ENCODE measurements at places on chromosomes 5 and 9.

DNA sequence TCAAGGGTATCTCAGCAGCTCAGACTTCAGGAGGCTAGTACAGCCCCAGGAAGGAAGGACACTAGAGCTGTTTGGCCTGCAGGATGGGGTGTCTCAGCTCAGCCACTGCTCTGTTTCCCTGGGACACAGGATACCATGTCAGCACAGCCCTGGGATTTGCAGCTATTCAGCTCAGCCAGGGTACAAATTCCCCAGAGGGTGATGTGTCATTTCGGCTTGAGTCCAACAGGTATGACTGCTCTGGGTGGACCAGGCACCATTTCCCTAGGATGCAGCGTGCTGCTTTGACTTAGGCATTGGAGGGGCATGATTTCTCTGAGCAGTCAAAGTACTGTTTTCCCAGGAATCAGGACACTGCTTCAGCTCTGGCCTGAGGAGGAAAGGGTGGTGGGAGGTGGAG, 130.1 kb downstream of the ARSB start:
- DNase-seq, result no peak

DNA sequence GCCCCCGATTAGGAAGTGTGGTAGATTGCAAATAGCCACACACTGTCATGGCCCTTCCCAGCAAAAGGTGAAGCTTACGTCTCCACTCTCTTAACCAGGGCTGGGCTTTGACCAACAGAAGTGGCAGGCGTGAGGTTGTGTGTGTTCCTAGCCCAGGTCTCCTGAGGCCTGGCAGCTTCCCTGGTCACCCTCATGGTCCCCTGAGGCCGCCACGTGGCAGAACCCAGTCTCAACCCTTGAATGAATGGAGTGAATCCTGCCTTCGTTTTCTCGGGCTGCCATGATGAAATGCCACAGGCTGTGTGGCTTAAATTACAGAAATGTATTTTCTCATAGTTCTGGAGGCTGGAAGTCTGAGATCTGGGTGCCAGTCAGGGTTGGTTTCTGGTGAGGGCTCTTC, 370.4 kb downstream of the IRX2 start:
- DNase-seq, result no peak

GRCh38 chr5:168076561-168076991, 214.9 kb upstream of the WWC1 start:
- DNase-seq, result peak; percentile 40

DNA sequence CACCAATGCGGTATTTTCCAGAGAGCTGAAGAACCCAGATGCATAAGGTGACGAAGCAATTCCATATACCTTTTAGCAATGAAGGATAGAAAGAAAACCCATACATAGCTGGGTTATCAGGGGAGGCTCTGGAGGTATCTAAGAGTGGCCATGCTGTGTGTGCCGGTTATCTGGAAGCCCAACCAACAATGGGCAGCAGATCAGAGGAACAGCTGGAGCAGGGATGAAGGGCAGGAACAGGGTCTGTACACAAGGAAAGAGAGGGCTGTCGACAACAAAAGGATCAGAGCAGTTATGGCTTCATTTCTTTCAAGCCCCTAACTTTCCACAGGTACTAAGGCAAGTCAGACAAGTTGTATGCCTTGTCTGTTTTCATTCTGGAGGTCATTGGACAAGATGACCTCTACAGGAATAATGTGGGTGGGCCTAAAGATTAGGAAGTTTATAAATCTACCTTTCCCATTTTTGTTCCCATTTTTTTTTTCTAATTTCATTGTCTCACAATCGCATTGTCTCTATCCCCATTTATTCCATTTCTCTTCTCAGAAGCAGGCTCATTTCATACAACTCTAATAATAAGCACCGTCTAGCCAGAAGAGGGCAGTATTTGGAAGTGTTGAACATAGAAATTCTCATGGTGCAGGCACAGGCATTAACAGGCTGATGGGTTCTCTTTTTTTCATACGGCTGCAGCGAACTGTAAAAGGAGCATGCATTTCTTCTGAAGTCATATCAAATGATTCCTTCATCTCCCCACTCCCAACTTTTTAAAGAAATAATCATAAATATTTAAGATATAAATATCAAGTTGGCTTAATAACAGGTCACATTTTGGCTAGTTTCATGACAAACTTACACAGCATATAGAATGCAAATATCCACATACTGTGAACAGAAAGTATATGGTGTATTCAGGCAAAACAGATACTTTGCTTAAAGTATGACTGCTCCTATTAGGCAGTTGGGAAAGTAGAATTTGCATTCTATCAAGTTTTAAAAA, 63.5 kb downstream of the ZNF474 start:
- DNase-seq, result peak; percentile 78

DNA sequence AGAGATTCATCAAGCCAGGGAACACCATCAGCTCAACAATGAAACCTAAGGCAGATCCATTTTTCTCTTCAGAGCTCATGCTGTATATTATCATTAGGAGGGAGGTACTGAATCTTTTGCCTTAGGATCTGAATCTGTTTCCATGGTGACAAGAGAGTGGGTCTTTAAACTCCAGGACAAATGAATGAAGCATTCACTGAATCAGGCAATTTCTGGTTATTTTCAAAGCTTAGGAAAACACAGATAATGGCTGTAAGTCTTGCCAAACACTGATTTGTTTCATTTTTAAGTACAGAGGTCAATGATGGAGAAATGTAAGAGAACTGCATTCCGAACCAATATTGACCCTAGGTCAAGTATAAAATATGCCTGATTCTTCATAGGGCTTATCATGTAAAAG, 84.9 kb downstream of the GNA14 start:
- DNase-seq, result no peak

DNA sequence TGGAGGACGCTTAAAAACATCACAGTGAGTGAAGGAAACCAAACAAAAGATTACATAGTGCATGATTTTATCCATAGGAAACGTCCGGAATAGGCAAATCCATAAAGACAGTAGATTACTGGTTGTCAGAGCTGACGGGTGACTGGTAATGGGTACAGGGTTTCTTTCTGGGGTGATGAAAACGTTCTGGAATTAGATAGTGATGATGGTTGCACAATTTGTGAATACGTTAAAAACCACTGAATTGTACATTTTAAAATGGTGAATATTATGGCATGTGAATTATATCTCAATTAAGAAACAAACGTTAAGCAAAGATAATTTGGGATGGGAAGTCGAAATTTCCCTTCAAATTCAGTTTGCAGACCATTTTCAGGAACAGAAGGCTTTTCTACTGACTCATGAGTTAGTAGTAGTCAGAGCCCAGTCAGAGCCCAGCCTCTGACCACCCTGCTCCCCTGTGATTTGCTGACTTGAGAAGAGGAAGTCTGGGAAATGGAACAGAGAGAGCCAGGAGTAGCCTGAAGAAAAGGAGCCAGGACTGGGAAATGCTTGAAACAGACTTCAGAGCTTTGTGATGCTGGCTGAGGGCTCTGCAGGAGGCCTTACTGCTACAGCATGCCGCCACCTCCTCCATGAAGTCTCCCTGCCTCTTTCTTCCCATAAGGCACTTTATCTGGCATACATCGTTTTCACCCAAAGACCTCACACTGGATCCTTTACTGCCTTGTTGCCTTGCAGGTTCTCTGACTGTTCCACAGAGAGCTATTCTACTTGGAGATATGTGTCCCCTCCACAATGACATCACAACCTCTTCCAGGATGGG, 46.4 kb upstream of the CTNNA1 start:
- peak; percentile 78 for DNase-seq

DNA sequence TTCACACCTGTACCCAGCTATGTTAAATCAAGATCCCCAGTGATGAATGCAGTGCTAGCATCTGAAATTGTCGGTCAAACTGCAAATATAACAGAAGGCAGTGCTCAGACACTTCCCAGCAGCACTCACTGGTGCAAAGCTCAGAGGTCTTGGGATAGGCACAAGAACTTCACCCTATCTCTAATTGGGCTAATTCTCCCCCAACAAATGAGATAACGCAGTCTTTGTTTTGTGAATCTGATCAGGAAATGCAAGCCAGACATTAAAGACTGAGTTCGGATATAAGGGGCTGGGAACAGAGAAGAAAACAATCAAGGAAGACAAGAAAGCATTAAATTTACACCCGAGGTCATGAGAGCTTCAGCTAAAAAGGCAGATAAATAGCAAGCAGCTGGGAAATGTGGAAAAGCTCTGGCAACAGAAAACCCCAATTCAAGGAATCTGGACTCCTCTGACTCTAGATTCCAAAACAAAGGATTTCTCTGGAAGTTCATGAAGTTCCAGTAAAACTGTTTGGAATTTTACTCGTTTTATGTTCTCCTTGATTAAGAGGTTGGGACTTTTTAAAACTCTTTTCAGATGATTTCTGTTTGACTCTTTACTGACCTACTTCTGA, 65.1 kb downstream of the GNA14 start:
- DNase-seq, result no peak

GRCh38 chr5:132667761-132668705, 5.8 kb upstream of the IL4 start:
- no peak for DNase-seq

- DNase-seq, result no peak
Observed at GRCh38 chr5:153879596-153879995, 159.1 kb downstream of the FAM114A2 start.

DNA sequence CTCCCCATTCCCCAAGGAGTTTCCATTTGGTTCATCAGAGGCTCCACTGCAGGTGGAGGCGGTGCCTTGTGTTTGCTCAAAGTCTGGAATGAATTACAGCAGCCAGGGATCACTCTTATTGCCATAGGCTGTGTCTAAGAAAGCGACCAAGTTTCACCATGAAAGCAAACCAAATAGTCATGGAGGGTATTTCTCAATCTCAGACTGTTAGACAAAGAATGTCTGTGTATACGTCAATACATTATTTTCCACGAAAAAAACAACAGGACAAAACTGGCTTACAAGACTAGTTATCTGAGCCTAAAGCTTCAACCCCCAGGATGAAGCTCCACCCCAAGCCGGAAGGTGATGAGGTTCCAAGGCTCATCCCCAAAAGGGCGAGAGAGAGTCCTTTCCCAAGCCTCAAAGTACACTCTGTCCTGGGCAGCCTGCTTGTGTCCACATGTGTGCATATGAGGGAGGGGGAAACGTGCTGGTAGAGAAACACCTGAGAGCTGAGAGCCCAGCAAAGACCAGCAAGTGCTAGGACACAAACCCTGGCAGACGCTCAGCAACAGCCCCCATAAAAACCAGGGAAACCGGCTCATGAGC, 4.3 kb downstream of the B4GALT1 start:
- DNase-seq, result no peak

DNA sequence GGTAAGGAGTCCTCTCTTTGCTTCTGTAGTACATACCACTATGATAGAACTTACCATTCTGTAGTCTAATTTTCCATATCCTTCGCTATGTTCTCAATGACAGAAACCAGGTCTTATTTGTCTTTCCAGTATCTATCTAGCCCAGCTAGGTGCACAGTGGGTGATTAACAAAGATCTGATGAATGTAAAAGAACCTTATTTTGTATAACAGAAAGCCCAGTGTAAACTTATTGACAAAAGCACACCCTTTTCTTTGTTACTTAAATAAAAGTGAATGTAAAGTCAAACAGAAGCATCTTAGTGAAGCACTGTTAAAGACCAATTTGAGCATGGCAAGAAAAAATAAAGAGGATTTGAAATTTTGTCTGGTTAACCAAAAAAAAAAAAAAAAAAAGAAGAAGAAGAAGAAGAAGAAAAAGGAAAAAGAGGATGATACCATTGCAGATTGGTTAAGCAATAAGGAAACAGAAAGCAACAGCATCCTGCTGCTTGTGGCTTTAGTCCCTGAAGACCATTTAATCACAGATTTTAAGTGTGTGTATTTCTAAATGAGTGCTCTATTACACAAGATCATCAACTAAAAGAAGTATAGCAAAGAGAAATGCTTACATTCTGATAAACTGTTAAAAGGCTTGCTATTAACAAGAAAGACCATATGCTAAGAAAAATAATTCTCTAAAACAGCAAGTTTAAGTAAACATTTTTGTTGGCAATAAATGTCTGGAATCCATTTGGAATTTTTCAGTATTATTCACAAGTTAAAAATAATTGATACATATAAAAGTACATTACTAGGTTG, 21.2 kb downstream of the MEGF9 start:
- DNase-seq, result peak; percentile 45

DNA sequence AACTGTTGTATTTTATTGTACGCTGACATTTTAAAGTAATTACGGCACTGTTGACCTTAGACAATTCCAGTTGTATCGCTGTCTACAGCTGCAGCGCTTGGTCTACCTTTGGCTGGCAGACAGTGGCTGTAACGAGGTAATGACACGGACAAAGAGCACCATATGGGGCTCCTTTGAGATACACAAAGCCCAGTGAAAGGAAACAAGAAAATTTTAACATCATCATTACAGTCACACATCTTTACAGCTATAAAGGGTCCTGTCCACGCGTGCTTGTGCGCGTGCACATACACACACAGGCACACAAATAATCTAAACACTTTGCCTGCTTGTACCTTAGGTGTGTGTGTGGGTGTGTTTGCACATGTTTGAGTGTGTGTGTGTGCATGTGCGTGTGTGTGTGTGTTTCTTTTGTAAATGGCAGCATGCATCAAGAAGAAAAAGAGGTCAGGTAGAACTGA, 946.0 kb downstream of the NR2F1-AS1 start:
- DNase-seq, result no peak

DNA sequence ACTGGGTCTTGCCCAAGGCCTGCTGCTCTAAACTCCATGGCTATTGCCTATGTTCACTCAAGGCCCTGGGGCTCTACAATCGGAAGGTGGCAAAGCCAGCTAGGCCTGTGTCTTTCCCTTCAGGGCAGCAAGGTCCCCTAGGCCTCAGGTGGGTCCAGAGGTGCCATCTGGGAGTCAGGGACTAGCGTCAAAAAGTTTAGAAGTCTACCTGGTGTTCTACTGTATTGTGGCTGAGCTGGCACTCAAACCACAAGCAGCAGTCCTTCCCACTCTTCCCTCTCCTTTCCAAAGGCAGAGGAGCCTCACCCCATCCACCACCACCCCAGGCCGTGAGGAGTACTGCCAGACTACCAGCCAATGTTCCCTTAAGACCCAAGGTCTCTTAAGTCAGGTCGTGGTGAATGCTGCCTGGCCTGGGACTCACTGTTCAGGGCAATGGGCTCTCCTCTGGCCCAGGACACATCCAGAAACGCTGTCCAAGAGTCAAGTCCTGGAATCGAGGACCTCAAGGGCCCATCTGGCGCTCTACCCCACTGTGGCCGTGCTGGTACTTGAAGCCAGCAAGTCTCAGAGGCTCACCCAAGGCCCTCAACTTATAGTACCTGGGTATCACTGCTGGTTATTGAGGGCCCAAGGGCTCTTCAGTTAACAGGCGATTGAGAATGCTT, 13.0 kb upstream of the SARDH start:
- DNase-seq, result no peak

GRCh38 chr9:107872457-107873192, 383.1 kb upstream of the KLF4 start:
- DNase-seq, result no peak

DNA sequence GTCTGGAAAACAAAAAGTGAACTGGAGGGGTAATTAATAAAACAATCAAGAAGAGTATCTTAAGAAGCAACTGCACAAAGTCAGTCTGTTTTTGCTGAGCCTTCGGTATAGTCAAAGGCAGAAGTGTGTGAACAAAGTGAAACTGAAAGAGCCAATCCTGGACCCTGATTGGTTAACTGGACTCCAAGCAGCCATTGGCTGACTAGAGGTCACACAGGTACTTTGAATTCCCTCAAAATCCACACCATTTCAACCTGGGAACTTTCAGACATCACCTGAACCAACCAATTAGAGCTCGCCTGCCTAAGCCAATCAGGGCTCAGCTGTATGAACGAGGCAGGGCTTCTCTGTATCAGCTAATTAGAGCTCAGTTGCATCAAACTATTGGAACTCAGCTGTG, 286.7 kb downstream of the TLE4 start:
- DNase-seq, result peak; percentile 3

Data from astrocyte of the spinal cord (primary cell).